NCI-H1417 (cell line): ENCODE measurements at places on chromosomes 7 and 10.

DNA sequence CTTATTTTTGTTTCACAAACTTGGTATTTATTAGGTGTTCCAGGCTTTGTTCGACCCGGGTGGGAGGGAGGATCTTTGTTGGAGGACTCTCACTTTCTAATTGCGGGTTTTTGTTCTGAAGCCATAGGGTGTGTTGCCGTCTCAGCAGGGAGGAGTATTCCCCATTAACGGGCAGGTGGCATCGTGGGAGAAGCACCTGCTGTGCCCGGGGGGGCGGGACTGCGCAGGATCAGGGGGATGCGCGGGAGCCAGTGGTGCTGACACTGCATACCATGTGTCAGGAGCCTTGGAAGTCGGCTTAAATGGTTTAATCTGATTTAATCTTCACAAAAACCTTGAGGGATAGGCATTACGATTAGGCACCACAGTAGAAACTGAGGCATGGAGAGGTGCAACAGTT is 113.0 kb downstream of the MGMT start:
- DNase-seq = peak; percentile 86

DNA sequence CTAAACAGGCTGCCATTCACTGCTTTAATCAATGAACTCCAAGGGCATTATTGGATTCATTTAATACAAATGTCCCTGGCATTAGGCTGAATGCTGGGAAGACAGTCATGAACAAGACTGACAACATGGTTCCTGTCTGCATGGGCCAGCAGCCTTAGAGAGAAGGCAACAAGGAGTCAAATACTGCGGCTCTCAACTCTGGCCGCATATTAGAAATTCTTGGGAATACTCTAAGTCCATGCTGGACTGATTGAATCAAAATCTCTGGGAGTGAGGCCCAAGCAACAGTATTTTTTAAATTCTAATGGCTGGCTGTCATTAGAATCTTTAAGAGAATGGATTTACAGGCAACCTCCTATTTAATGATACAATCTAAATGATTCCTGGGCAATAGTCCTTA is 34.1 kb downstream of the FGFBP3 start:
- no peak for DNase-seq

DNA sequence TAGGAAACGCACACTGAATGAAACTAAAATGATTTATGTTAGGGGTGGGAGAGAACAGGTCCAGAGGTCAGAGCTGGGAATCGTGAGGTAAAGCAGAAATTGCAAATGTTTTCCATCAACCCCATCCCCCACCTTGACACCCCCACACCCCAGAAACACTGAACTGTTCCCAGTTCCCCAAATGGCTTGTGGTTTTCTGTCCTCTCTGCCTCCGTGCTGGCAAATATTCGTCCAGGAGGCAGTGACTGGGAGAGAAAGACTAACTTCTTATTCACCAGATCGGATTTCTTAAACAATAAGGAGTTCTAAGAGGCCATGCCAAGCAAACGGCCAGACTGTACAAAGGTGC is 730 bp upstream of the RASSF4 start:
- DNase-seq = no peak

DNA sequence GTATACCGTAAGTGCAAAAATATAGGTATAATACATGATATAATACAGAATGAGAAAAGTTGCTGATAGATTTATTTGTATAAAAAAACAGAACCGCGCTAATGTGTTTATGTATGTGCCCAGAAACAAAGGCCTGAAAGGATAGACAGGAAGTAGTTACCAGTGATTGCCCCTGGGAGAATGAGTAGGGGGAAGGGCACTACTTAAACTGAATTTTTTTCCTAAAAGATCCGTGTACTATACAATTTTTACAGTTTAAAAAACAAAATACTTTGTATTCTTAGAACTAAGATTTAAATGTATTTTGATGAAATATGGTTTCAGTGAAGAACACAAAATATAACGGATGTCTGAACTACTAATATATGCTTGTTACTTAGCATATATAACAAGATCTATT is 2.9 kb downstream of the IPMK start:
- no peak for DNase-seq

DNA sequence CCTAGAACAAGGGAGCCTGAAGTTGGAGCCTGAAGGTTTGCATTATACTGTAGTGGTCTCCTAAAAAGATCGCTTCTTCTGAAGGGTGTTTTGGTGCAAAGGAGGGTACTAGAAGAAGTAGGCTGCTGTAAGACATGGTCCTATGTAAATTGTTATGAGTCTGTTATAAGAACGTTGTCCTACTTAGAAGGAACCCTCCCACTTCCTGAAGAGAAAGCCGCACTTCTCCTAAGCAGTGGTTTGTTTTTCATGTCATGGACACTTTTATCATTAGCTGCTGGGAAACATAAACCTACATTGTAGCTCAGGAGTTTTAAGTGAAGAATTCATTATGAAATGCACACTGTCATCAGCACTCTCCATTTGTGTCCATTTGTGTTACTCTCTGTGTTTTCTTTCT is 129.1 kb upstream of the ITGB1 start:
- no peak for DNase-seq

DNA sequence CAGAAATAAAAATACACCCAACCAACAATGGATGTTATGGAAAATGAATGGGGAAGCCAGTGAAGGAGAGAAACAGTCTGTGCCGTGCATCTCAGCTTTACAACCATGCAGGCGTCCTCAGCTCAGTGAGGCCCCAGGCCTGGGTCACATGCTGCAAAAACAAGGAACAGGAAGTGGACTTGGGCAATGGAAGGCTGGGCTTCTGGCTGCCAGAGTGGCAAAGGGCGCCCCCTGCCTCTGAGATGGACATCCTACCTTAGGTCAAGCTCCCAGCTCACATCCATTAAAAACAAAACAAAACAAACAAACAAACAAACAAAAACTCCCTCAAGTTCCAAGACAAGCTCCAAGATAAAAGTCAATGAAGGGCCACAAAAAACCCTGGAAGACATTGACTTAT is 54.7 kb upstream of the AFAP1L2 start:
- peak; percentile 19 for DNase-seq

DNA sequence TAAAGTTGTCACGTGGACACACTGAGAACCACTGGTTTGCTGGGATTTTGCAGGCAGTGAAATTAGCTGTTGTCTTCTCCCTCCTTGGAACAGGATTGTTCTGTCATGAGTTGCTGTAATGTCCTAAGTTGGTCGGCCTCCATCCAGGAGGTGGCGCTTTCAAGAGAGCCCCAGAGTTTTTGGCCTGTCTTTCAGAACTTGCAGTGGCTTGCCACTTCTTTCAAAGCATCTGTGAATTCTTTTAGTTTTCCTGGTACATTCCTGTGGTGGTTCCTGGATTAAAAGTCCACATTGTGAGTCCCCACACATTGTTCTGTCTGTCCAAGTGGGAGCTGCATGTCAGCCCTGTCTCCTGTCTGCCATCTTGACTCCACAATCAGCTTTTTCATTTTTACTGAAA is 133.8 kb downstream of the PON1 start:
- no peak for DNase-seq

DNA sequence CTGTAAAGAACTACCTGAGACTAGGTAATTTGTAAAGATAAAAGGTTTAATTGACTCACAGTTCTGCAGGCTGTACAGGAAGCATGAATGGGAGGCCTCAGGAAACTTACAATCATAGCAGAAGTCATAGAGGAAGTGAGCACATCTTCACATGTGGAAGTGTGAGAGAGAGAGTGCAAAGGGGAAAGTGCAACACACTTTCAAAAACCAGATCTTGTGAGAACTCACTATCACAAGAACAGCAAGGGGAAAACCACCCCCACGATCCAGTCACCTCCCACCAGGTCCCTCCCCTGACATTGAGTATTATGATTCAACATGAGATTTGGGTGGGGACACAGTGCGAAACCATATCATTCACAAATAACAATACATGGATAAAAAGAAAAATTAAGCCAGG is 24.5 kb downstream of the AVL9 start:
- no peak for DNase-seq

GRCh38 chr7:30032310-30033125 is 4.3 kb downstream of the PLEKHA8 start:
- no peak for DNase-seq

- no peak for DNase-seq
These were observed 27.8 kb upstream of the PROSER2 start for GRCh38 chr10:11795101-11795920.

- DNase-seq = no peak
These were observed 82.6 kb downstream of the CYP51A1 start for GRCh38 chr7:92051655-92052054.

DNA sequence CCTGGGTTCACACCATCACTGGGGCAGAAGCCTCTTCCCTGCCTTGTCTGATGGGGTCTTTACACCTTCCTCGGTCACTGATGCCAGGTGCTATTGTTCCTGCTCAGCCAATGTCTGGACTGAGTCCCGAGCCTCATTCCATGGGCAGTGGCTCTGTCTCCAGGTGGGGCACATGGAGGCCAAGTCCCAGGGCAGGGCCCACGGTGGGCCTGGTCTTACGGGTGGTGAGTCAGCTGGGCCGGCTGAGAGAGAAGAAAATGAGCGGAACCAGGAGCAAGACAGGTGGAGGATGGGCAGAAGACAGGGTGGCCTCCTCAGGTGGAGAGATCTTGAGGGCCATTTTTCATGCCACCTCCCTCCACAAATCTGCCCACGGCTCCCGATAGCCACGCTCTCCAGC is 131.7 kb upstream of the FAM20C start:
- DNase-seq = no peak

DNA sequence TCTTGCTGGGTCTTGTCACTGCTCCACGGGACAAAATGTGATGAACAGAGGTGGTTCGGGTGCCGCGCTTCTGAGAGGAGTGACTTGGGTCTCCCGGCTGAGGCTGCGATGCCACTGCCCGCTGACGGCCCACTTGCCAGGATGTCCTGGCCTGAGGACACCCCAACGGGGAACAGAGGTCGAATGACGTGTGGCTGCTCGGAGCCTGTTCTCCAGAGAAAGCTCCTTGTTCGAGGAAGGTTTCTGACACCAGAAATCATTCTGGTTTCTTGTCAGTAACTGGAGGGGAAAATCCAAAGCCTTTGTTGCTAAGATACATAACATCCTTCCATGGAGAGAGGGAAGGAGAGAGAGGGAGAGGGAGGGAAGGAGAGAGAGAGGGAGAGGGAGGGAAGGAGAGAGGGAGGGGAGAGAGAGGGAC is 236.4 kb downstream of the WDR37 start:
- DNase-seq = peak; percentile 22

GRCh38 chr10:91566115-91566514 is 66.8 kb downstream of the PPP1R3C start:
- DNase-seq = no peak

GRCh38 chr7:35878351-35878750 is 77.5 kb downstream of the SEPTIN7 start:
- DNase-seq = no peak

DNA sequence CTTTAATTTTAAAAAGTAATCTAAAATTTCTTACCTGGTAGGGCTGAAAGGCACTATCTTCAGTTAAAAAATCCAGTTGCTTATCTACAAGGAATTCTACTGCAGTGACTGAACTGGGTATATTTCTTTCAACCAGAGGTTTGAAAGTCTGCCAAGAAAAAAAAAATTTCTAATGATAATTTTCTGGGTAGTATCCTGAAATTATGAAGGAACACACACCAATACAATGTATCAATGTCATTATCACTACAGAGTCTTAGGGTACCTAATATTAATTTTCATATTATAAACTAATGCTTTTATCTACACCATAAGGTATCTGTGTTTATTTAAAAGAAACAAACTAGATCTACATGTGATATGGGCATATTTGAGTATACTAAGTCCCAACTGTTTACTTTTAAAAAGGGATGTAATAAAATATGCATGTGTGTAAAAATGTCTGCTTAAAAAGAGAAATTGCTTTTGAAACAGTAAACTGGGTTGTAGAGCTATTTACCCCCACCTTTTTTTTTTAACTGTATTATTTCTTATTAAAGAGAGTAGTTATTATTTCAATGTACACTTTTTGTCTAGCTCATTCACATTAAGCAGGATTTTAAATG is 131.6 kb downstream of the NRBF2 start:
- DNase-seq = no peak

- DNase-seq = no peak
These were observed 54.3 kb downstream of the DPYSL4 start for GRCh38 chr10:132241086-132241485.

GRCh38 chr10:74612195-74612594 is 214.2 kb upstream of the KAT6B start:
- DNase-seq = no peak

- no peak for DNase-seq
These were observed 23.7 kb upstream of the ITGB1 start for GRCh38 chr10:32981760-32982159.

DNA sequence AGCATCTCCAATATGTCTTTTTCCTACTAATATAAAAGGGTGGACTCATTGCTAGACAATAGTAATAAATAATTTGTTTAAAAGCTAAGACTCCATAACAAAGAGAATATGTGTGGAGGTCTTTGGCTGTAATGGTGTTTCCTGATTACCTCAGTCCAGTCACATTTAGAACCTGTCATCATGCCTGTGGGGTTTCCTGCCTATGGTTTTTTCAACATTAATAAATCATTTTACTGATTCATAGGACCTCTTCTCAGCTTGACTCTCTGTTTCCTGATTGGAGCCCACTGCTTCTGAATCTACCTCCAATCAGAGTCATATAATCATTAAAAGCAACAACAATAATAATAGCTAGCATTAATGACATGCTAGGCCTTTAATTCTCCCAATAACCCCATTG is 52.4 kb upstream of the GNAI1 start:
- peak; percentile 68 for DNase-seq

DNA sequence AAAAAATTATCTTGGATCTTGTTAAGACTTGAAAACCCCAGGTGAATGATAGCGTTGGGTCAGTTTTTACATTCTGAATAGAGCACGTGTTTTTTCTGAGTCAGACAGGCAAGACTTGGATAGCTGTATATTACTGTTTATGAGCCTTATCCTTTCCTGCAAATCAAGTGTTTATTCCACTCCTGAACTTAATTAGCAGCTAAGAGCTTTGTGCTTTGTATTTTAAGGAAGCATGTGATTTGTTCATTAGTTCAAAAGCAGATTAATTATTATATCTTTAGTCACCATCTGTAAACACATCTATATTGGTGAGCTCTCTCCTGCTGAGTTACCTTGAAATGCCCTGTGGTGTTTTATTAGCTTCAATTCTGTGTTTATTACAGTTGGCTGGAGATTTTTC is 98.6 kb upstream of the PRPS1L1 start:
- DNase-seq = peak; percentile 48

DNA sequence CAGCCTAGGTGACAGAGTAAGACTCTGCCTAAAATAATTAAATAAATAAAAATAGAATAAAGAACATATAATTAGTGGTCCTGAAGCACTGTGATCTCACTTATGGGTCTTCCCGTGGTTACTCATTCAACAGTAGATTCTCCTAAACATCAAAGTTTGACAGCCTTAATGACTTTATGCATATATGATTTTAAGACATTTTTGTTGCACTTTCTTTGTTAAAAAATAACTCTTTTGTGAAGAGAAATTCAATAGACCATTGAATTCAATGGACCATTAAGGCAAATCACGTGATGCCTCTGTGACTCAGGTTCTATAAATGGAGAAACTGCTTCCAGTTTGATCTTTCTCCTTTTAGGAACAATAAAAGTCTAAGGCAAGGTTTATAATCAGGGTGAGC is 59.6 kb downstream of the ATOH7 start:
- DNase-seq = no peak
